Chondrocyte (in vitro differentiated cells): ENCODE measurements at places on chromosomes 11 and 22. TPM values are rescaled to one million over a fixed set of nuclear protein-coding genes. Genes with fewer than 3 reads are reported as not detected.

BTG4 gene
- not detected in 3 replicates for total RNA-seq

TMEM191C gene
- total RNA-seq = 0.49 to 1.7 TPM (median 1.5 TPM) in 3 replicates

MGAT3 gene
- total RNA-seq = 3.6 to 6.4 TPM (median 6.1 TPM) in 3 replicates

DNA sequence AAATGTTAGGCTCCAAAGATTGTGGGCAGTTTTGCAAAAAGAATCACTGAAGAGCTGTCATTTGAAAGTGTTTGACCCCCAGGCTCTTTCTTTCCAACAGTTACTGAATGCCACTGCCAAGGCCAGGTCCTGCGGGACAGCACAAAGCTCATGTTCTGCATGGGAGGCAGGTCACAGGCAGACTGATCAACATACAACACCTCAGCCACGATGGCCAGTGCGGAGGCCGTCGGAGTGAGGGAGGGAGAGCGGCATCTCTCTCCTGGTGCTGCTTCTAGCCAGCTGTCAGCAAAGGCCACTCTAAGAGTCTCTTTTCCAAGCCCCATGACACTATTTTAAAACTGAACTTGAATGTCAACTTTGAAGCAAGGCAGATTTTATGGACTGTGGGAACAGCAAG, 49.9 kb downstream of the ARFGAP3 start:
- no peak for DNase-seq
- H3K27ac ChIP-seq = peak overlapping the region; percentile 41
- peaks cover 44% of the 10 kb centered on the region for H3K36me3 ChIP-seq
- peaks cover 19% of the 10 kb centered on the region for H3K4me1 ChIP-seq
- H3K4me3 ChIP-seq = no peak overlapping the region

DNA sequence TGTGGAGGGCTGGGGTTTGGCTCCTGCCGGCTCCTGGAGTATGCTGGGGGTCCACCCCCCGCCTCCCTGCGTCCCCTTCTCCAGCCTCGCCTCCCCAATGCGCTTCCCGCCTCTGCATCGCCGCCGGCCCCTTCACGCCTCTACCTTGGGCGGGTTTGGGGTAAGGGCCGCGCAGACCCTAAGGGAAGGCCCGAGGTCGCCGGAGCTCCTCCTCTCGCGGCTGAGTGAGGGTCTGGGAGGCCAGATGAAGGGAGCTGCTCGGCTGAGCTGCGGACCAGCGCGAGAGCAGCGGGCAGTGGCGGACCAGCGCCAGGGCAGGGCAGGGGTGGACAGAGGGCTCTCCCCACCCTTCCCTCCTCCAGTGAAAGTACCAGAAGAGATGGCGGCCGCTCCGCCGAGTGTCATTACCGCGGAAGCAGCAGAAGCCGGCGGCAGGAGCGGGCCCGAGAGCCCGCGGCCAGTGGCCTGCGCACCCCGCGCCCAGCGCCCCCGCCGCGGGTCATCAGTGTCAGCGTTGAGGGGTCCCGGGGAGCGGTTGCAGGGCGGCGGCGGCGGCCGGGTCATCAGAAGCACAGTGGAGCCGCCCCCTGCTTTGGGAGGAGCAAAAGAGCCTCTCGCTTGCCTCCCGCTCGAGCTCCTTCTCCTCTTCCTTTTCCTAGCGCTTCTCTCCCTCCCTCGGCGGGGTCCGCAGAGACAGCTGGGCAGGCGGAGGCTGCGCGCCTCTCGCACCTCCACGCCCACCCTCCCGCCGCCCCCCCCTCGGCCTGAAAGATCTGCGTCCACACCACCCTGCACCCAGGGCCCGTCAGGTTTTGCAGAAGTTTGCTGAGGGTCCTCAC, 255.6 kb upstream of the CADM1 start:
- H3K27ac ChIP-seq = no peak overlapping the region
- no peak for DNase-seq
- H3K27me3 ChIP-seq = peaks cover 5% of the 10 kb centered on the region
- H3K4me3 ChIP-seq = peak overlapping the region; percentile 72

- no peaks in the 10 kb centered on the region for H3K36me3 ChIP-seq
- no peaks in the 10 kb centered on the region for H3K27me3 ChIP-seq
- no peak overlapping the region for H3K27ac ChIP-seq
- peaks cover 12% of the 10 kb centered on the region for H3K4me1 ChIP-seq
- H3K4me3 ChIP-seq = no peak overlapping the region
Measured at GRCh38 chr11:8231979-8232378, 31.7 kb downstream of the LMO1 start.

GRCh38 chr22:19615867-19616581, 91.8 kb upstream of the CLDN5 start:
- no peaks in the 10 kb centered on the region for H3K4me1 ChIP-seq
- DNase-seq = peak; percentile 3
- H3K27ac ChIP-seq = no peak overlapping the region

PTPRCAP gene
- 0.47 to 0.95 TPM (median 0.73 TPM) in 3 replicates for total RNA-seq

GRCh38 chr11:125833016-125833415, at the start of gene PATE4:
Gene PATE4, plus strand, starts transcription at chr11:125833316. Its CDS starts 44 bp downstream, at chr11:125833360.
- H3K4me1 ChIP-seq = no peaks in the 10 kb centered on the region
- H3K27ac ChIP-seq = no peak within 1 kb of the TSS
- H3K36me3 ChIP-seq = no peaks in the 10 kb centered on the region
- DNase-seq = no peak
- peaks cover 30% of the 10 kb centered on the region for H3K27me3 ChIP-seq
- no peak within 1 kb of the TSS for H3K4me3 ChIP-seq

GRCh38 chr11:126821827-126822226, 178.7 kb downstream of the KIRREL3 start:
- no peaks in the 10 kb centered on the region for H3K27me3 ChIP-seq
- no peak for DNase-seq
- peaks cover 2% of the 10 kb centered on the region for H3K4me1 ChIP-seq

GRCh38 chr11:64245797-64246620, 734 bp downstream of the PPP1R14B start:
- H3K4me1 ChIP-seq = peaks cover 37% of the 10 kb centered on the region
- H3K27ac ChIP-seq = peak overlapping the region; percentile 97
- no peak for DNase-seq

- H3K4me1 ChIP-seq = no peaks in the 10 kb centered on the region
- no peak for DNase-seq
- H3K27ac ChIP-seq = no peak overlapping the region
Measured at GRCh38 chr11:83728281-83728680, 442.1 kb upstream of the CCDC90B start.

GRCh38 chr11:44357711-44358110, 47.8 kb upstream of the ALX4 start:
- H3K4me1 ChIP-seq = no peaks in the 10 kb centered on the region
- DNase-seq = no peak
- H3K27ac ChIP-seq = no peak overlapping the region
- H3K36me3 ChIP-seq = peaks cover under 1% of the 10 kb centered on the region
- peaks cover 27% of the 10 kb centered on the region for H3K27me3 ChIP-seq
- H3K4me3 ChIP-seq = no peak overlapping the region

DNA sequence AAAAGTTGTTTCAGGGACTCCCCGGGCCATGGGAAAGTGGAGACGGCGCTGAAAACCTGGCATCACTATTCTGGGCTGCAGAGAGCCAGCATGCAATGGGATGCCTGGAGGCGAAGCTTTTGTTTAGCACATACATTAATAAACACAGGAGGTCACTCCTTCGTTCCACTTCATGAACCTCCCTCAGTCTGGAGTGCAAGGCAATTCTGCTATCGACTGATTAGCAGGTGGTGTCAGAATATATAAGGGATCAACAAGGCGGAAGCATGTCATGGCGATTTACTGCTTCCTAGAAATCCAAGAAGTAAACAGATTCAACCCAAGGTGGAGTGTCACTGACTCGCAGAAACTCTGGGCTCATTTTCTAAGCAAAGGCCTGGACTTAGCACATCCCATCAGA, 45.4 kb upstream of the MN1 start:
- peak overlapping the region; percentile 12 for H3K27ac ChIP-seq
- H3K4me3 ChIP-seq = no peak overlapping the region
- peaks cover 9% of the 10 kb centered on the region for H3K36me3 ChIP-seq
- H3K27me3 ChIP-seq = no peaks in the 10 kb centered on the region
- DNase-seq = no peak

- DNase-seq = no peak
- H3K27ac ChIP-seq = no peak overlapping the region
- H3K27me3 ChIP-seq = peaks cover 3% of the 10 kb centered on the region
- H3K4me3 ChIP-seq = no peak overlapping the region
Measured at GRCh38 chr22:40019100-40019499, 24.3 kb downstream of the FAM83F start.

BMAL1 gene
- total RNA-seq = 13.0 to 26.3 TPM (median 14.8 TPM) in 3 replicates

SIK3 gene
- 17.9 to 19.8 TPM (median 19.5 TPM) in 3 replicates for total RNA-seq

CNTF gene
- 0.92 to 1.3 TPM (median 1.1 TPM) in 3 replicates for total RNA-seq

DNA sequence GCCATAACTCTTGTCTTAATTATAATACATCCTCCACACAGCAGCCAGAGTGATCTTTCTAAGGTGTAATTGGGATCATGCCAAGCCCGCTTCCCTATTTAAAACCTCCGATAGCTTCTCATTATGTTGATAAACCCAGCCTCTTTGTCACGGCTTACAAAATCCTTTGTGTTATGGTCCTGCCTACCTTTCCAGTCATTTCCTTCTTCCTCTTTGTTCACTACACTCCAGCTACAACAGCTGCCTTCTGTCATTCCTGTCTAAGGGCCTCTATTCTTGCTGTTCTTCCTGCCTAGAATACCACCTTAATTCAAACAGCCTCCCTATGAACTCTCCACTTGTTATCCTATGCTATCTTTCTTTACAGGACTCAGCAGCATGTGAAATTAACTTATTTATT, 70.6 kb upstream of the CAPRIN1 start:
- no peaks in the 10 kb centered on the region for H3K36me3 ChIP-seq
- H3K27me3 ChIP-seq = peaks cover 19% of the 10 kb centered on the region
- DNase-seq = no peak

MRGPRX1 gene
- total RNA-seq = not detected in 3 replicates

DNA sequence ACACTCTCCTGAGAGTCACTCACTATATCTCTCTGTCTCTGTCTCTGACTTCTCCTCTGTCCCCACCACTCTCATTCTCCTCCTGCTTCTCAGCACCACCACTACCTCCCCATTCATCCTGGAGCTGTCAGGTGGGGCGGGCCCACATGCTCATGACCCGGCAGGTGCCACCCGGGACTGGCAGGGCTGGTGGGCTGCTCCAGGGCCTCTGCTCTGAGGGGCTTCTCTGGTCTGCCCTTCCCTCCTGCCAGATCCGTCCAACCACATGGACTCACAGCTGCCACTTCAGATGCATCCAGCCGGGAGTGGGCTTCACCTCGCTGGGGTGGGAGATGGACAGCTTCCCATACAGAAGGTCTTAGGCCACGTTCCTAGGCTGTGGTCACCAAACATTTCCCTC, 4.8 kb upstream of the EMID1 start:
- H3K4me1 ChIP-seq = peaks cover 11% of the 10 kb centered on the region
- H3K4me3 ChIP-seq = no peak overlapping the region
- DNase-seq = no peak
- peaks cover 3% of the 10 kb centered on the region for H3K27me3 ChIP-seq
- H3K27ac ChIP-seq = no peak overlapping the region
- no peaks in the 10 kb centered on the region for H3K36me3 ChIP-seq

TRPM5 gene
- not detected in 3 replicates for total RNA-seq

- H3K27me3 ChIP-seq = no peaks in the 10 kb centered on the region
- H3K27ac ChIP-seq = peak overlapping the region; percentile 66
- no peak overlapping the region for H3K4me3 ChIP-seq
- H3K36me3 ChIP-seq = no peaks in the 10 kb centered on the region
Measured at GRCh38 chr11:10275714-10276113, 18.3 kb downstream of the SBF2 start.

LRRC10B gene
- total RNA-seq = 0.10 TPM in 1 of 3 replicates, not detected in the others

APOBEC3B gene
- total RNA-seq = 1.5 to 2.9 TPM (median 2.4 TPM) in 3 replicates

DEUP1 gene
- total RNA-seq = 0.15 TPM in 1 of 3 replicates, not detected in the others

DNA sequence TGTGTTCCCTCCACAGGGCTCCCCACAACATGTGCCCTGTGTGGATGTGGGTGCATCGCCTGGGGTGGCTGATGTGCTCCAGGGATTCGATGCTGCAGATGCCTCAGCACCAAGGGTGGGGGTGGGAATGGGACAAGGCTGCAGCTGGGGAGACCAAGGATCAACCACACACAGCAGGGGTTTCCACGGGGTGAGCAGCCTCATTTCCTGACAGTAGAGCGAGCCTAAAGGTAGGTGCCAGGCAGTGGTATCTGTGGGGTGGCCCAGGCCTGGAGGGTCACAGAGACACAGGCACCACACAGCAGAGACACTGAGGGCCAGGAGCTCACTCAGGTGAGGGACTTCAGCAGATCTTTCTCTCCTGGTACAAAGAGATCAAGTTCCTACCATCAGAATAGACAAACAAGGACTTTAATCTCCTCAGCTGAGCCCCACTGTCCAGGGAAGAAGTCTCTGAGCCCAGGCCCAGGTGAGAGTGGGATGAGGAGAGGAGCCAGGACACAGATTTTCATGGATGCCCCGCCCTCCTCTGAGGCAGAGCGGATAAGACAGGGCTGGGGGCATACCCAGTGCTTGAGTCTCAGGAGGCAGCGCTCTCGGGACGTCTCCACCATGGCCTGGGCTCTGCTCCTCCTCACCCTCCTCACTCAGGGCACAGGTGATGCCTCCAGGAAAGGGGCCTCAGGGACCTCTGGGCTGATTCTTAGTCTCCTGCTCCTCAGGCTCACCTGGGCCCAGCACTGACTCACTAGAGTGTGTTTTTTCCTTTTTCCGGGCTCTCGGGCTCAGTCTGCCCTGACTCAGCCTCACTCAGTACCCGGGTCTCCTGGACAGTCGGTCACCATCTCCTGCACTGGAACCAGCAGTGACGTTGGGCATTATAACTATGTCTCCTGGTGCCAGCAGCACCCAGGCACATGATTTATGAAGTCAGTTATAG, 19.7 kb downstream of the GGTLC2 start:
- H3K36me3 ChIP-seq = no peaks in the 10 kb centered on the region
- no peak for DNase-seq
- H3K4me1 ChIP-seq = no peaks in the 10 kb centered on the region
- no peak overlapping the region for H3K27ac ChIP-seq
- H3K27me3 ChIP-seq = peaks cover 37% of the 10 kb centered on the region

DNA sequence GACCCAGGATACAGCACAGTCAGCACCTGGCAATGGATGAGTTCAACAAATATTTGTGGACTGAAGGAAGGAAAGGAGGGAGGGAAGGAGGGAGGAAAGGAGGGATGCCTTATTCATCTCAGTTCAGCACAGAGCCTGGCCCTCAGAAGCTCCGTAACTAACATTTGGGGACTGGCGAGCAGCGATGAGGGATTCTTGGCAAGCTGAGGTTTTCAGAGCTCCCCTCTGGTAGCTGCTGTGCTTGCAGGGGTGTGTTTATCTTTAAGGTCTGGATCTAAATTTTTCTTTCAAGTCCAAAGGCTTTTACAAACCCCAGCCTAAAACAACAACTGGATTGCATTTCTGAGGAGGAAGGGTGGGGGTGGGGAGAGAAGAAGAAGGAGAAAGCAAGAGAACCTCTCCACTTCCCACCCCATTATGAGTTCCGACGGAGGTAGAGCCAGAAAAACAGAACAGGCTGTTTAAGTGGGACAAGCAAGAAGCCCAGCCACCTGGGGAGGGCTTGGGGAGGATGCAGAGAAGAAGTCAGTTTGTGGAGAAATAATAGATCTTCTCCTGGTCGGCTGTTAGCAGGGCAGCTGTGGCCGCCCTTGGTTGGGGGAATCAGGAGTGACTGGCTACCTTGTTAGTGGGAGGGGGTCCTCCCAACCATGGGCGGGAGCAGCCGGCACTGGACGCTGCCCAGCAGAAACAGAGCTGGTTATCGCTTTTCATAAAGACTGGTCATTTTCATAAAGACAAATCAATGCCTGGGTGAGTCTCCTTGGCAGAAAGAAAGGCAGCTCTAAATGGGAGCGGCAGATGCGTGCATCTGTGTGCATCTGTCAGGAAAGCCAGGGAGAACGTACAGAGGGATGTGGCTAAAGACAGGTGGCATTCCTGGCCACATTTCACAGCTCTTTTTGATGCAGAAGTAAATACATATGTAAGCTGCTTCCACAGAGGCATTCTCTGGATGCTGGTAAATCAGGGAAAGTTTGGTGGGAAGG, 78.0 kb downstream of the TSPAN18 start:
- peaks cover 32% of the 10 kb centered on the region for H3K27me3 ChIP-seq
- H3K27ac ChIP-seq = no peak overlapping the region
- H3K4me1 ChIP-seq = peaks cover 13% of the 10 kb centered on the region
- H3K4me3 ChIP-seq = no peak overlapping the region

TRIM51 gene
- total RNA-seq = not detected in 3 replicates
